ENCODE measurements at places on chromosomes 5 and 9.
A peak's percentile ranks its signal among the peaks of the same experiment; 100 is the strongest.

GRCh38 chr9:32581512-32582143 lies 8.7 kb upstream of the NDUFB6 start:
- peak; percentile 60 for DNase-seq

GRCh38 chr9:109725460-109725859 lies 54.5 kb upstream of the PALM2AKAP2 start:
- DNase-seq, result no peak

DNA sequence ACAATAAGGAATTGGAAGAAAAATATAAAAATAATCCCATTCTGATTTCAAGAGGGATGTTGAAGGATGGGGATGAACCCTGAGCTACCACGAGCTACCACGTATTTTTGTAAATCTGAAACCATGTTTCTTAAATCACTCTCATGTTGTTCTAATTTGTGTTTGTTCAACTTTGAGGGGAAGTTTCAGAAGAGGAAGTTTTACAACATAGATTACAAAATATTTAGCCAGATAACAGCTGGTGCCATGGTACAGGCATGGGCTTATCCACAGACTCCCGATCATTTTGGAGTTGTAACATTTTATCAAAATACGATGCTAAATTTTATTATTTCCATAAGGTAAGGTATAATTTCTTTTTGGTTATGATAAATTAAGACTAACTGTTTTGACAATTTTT lies 15.2 kb downstream of the CCDC125 start:
- DNase-seq, result no peak

GRCh38 chr9:123642291-123643278 lies 286.6 kb downstream of the CRB2 start:
- peak; percentile 59 for DNase-seq

GRCh38 chr9:112013266-112013665 lies 116.7 kb downstream of the UGCG start:
- no peak for DNase-seq

GRCh38 chr9:35071814-35072460 lies 488 bp downstream of the VCP start:
- peak; percentile 92 for DNase-seq

DNA sequence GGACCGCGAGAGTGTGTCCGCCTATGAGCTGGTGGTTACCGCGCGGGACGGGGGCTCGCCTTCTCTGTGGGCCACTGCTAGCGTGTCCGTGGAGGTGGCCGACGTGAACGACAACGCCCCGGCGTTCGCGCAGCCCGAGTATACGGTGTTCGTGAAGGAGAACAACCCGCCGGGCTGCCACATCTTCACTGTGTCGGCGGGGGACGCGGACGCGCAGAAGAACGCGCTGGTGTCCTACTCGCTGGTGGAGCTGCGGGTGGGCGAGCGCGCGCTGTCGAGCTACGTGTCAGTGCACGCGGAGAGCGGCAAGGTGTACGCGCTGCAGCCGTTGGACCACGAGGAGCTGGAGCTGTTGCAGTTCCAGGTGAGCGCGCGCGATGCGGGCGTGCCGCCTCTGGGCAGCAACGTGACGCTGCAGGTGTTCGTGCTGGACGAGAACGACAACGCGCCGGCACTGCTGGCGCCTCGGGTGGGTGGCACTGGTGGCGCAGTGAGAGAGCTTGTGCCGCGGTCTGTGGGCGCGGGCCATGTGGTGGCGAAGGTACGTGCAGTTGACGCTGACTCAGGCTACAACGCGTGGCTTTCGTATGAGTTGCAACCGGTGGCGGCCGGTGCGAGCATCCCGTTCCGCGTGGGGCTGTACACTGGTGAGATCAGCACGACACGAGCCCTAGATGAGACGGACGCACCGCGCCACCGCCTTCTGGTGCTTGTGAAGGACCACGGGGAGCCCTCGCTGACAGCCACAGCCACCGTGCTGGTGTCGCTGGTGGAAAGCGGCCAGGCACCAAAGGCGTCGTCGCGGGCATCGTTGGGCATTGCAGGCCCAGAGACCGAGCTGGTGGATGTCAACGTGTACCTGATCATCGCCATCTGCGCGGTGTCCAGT lies 1.8 kb downstream of the PCDHA7 start:
- DNase-seq, result no peak

- no peak for DNase-seq
Observed at GRCh38 chr5:52334367-52334766, 453.3 kb upstream of the ITGA1 start.

DNA sequence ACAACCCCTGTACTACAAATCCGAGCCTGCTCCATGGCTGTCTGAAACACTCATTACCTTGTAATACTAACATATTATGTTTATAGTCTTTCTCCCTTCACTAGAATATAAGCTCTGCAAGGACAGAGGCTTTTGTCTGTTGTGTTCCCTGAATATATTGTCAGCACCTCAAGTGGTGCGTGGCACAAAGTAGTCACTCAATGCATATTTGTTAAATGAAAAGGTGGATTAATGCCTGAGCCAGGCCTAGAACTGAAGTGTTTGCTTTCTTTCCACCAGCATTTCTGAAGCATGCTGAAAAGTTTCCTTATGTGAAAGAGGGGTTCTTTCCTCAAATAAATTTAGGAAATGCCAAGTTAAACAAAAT lies 36.3 kb downstream of the ELL2 start:
- DNase-seq, result no peak

- no peak for DNase-seq
Observed at GRCh38 chr5:1239505-1240251, 14.5 kb downstream of the SLC6A18 start.

DNA sequence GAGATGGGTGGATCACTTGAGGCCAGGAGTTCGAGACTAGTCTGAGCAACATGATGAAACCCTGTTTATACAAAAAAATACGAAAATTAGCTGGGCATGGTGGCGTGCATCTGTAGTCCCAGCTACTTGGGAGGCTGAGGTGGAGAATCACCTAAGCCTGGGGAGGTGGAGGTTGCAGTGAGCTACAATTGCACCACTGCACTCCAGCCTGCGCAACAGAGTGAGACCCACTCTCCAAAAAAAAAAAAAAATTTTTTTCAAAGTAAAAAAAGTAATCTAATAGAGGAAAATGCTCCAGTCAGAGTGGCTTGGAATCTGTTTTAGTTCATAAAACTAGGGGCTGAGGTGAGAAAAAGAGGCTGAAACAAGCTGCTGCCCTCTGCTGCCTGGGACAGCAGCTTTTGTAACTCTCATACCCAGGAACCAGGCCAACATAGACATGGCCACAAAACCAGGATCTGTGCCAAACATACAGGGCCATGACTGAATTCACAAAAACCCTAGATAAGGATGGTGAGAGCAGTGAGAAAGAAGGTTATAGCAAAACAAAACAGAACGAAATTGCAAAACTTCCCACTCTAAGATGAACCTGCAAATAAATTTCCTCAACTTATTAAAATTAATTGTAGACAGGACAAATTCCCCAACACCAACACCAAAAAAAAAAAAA lies 13.1 kb upstream of the DCAF12 start:
- peak; percentile 70 for DNase-seq

DNA sequence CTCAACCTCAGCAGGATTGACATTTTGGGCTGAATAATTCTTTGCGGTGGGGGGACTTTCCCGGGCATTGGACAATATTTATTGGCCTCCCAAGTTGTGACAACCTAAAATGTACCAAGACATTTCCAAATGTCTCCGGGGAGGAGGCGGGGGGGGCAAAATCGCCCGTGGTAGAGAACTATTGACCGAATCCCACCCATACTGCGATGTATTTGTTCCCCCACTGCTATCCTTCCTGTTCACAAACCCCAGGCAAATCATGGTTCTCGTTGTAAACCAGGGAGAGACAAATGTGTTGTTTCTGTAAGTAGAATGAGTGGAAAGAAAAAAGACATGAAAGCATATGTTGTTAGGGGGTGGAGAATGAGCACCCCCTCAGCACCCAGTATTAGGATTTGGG lies 141.9 kb downstream of the PSAT1 start:
- no peak for DNase-seq

DNA sequence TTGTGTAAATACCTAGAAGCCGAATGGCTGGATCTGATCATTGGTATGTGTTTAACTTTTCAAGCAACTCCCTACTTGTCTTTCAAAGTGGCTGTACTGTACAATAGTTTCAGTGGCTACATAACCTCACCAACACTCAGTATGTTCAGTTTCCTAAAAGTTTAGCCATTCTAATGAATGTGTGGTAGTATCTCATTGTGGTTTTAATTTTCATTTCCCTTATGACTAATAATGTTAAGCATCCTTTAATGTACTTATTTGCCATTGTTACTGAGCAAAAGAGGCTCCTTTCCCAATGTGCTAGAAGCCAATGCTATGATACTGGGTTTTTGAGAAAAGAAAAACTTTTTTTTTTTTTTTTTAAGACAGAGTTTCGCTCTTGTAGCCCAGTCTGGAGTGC lies 27.8 kb upstream of the ALDOB start:
- no peak for DNase-seq

GRCh38 chr5:122844136-122844909 lies 1.1 kb upstream of the SNX24 start:
- no peak for DNase-seq

DNA sequence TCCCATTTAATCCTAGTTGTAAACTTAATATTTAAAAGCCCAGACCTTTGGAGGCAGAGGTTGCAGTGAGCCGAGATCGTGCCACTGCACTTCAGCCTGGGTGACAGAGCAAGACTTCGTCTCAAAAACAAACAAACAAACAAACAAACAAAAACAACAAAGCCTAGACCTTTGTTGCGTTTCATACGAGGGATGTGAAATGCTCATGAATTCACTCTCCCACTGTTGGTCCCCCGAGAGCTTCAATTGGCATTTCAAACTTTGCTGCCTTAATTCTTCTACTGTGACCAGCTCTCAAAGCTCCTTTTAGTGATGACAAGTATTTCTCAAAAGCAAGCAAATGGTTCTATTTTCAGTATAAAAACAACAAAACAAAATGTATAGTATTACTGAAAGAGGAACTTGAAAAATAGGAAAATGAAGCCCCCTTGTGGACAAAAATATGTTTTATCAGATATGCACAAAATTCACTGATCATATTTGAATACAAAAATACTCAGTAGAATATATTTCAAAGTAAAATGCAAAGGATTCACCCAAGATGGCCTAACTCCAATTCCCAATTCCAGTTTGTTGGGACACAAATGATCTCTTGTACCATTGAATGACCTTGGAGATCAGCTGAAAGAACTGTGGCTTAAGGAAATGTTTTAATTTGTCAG lies 140.4 kb downstream of the ESM1 start:
- peak; percentile 15 for DNase-seq

- DNase-seq, result no peak
Observed at GRCh38 chr5:116626945-116627679, 52.5 kb upstream of the SEMA6A start.

- no peak for DNase-seq
Observed at GRCh38 chr5:134136771-134137170, 22.3 kb downstream of the TCF7 start.

DNA sequence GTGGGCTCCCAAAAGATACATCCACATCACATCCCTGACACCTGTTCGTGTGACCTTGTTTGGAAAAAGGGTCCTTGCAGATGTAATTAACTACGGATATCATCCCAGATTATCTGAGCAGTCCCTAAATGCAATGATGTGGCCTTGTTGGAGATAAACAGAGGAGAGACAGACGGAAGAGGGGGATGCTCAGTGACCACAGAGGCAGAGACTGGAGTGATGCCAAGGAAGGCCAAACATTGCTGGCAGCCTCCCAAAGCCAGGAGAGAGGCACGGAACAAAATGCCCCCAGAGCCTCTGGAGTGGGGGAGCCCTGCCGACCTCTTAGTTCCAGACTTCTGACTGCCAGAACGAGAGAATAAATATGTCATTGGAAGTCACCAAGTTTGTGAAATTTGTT lies 15.0 kb upstream of the VAV2 start:
- DNase-seq, result peak; percentile 84

- peak; percentile 25 for DNase-seq
Observed at GRCh38 chr9:134186471-134187109, 22.2 kb upstream of the RNU6ATAC start.

DNA sequence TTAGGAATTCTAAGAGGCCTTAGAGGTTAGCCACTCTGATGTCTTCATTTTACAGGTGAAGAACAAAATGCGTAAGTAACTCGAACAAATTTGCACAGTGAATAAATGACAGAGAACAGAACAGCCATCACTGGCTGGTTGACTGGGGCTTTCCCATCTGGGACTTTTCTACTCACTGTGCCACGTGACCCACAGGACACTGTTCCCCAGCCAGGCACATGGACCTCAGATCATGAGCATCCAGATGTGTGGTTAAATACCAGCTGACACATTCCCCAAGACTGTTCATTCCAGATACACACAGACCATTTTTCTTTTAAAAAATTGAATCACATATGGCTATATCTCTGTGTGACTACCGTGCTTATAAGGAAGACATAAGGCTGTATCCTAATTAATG lies 25.8 kb upstream of the MED10 start:
- no peak for DNase-seq

GRCh38 chr5:74233571-74233970 lies 407.0 kb downstream of the ENC1 start:
- no peak for DNase-seq

DNA sequence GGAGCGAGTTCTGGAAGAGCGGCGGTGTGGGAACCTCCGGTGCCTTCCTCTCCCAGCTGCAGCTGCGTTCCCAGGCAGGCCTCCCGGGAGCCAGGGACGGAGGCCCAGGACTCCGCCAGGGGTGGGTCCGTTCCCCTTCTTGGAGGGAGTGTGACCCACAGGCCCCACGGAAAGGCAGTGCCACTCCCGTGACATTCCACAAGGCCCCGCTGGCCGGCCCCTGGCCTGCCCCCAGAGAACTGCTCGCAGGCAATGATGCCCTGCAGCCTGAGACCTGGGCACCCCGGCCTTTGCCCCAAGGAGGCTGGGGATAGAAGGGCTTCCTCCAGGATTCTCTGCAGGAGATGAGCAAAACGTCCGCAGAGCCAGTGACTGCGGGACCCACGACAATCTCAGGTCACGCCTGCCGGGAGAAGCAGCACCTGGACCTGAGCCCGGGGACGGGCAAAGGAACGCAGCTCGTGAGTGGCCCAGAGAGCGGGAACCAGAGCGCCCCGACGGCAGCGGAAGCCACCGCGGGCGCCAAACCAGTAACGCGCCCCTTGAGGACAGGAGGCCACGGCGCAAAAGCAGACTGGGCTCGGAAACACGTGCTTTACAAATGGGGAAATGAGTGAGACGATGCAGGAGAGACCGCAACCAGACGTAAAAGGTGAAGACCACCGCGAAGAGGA lies 9.3 kb downstream of the OBP2B start:
- no peak for DNase-seq

- peak; percentile 70 for DNase-seq
Observed at GRCh38 chr5:139755892-139756671, 39.5 kb upstream of the PSD2 start.

- no peak for DNase-seq
Observed at GRCh38 chr5:102933721-102934459, 178.8 kb downstream of the PAM start.

Data from SK-N-SH (cell line).